ENCODE measurements at places on chromosomes 7 and 10.

DNA sequence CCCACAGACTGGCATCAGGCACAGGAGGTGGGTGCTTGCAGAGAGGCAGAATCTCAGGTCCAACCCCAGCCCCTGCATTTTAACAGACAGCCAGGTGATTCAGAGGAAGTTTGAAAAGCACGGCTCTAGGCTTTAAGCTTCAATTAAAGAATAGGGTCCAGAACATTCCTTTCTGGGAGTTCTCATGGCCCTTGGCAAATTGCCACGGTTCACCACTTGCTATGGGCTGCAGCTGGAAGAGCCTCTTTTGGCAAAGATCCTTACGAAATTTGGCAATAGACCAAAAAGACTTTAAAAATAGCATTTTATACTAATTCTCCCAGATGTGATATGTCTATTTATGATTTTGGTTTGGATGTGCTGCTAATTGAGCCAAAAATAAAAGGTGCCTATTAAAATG lies 148.1 kb downstream of the ITGA8 start:
- no peak for DNase-seq

GRCh38 chr10:84397735-84398144 lies 69.4 kb downstream of the CCSER2 start:
- no peak for DNase-seq

GRCh38 chr10:47438857-47439474 lies 44.9 kb downstream of the ANXA8 start:
- no peak for DNase-seq

- no peak for DNase-seq
These were observed 14.5 kb upstream of the LRRC4 start for GRCh38 chr7:128045766-128046165.

- DNase-seq, result peak; percentile 10
These were observed at the start of gene NANOS1 for GRCh38 chr10:119029613-119030420. NANOS1 (plus strand) TSS chr10:119029714; CDS start chr10:119029802, 88 bp downstream.

- DNase-seq, result peak; percentile 93
These were observed at the start of gene GTPBP10 for GRCh38 chr7:90346336-90347125. GTPBP10 (plus strand) TSS chr7:90346716; CDS start chr7:90346742, 26 bp downstream.

- DNase-seq, result no peak
These were observed 39.2 kb upstream of the PPP1R3C start for GRCh38 chr10:91672021-91672608.

GRCh38 chr7:92421676-92422435 lies 25.4 kb upstream of the GATAD1 start:
- no peak for DNase-seq

- no peak for DNase-seq
These were observed 13.3 kb downstream of the OTUD1 start for GRCh38 chr10:23452033-23452655.

DNA sequence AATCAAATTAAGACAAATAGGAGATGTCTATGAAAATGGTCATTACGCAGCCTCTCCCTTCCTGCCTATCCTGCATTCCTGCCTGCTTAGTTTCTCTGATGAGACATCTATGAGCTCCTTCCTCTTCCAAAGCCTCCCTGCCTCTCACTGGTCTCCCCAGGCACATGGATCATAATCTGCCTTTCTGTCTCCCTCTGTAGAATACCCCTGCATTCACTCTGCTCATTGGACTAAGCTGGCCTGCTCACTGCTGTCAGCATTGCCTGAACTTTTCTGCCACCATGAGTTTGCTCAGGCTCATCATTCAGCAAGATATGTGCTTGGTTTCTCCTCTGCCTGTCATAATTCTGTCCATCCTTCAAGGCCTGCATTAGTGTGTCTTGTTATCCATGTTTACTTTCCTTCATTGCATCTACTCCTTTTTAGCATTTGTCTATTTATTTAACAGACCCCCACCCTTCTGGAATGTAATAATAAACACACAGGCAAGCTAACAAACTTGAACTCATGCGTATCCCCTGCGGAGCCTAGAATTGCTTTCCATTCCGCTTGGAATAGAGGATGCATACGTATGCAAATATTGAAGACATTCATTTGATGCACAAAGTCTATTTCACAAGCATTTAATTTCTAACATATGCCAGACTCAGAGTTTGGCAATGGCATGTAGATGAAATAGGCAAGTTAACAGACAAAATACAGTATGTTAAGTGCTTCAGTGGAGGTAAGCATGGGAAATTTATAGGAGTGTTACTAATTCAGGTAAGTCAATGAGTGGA lies 88.3 kb downstream of the PTPRZ1 start:
- no peak for DNase-seq

- no peak for DNase-seq
These were observed 298.3 kb downstream of the DNAJB6 start for GRCh38 chr7:157635148-157635500.

DNA sequence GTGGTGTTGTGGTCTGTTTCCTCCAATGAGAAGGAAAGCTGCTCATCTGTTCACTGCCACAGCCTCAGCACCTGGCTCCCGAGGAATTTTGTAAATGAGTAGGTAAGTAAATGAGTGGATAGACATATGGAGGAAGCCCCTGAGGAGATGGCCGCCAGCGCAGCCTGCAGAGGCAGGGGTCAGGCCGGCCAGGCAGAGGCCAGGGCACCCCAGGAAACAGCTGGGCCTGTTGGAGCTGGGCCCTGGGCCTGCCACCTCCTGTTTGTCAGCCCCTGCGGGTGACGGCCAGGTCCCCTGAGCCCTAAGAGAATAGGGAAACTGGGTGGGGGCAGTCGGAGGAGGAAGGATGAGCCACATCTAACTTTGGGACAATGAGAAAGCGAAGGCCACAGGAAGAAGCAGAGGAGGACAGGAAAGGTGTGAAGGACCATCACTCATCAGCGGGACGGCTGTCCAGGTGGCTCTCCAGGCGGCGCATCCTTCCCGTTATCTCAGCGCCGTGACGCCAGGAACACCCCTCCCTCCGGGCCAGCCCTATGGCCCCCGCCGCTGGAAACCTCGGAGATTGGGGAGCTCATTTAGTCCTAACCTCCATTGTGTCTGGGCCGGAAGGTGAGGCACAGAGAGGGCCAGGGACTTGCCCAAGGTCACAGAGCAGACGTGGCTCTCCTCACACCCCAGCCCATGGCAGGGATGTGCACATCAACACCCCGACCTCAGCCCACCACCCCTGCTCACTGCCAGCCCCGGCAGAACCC lies 142.3 kb upstream of the UNC5B start:
- no peak for DNase-seq

- DNase-seq, result no peak
These were observed 57.6 kb downstream of the MKI67 start for GRCh38 chr10:128068398-128069285.
